MG63 (cell line): ENCODE measurements at places on chromosomes 5 and 9. TPM values are rescaled to one million over a fixed set of nuclear protein-coding genes. Genes with fewer than 3 reads are reported as not detected.

GRCh38 chr5:82255844-82256243 is 22.3 kb downstream of the RPS23 start:
- no peak for DNase-seq

GRCh38 chr5:144812763-144813162 is 642.1 kb downstream of the KCTD16 start:
- DNase-seq: peak; percentile 96

DNA sequence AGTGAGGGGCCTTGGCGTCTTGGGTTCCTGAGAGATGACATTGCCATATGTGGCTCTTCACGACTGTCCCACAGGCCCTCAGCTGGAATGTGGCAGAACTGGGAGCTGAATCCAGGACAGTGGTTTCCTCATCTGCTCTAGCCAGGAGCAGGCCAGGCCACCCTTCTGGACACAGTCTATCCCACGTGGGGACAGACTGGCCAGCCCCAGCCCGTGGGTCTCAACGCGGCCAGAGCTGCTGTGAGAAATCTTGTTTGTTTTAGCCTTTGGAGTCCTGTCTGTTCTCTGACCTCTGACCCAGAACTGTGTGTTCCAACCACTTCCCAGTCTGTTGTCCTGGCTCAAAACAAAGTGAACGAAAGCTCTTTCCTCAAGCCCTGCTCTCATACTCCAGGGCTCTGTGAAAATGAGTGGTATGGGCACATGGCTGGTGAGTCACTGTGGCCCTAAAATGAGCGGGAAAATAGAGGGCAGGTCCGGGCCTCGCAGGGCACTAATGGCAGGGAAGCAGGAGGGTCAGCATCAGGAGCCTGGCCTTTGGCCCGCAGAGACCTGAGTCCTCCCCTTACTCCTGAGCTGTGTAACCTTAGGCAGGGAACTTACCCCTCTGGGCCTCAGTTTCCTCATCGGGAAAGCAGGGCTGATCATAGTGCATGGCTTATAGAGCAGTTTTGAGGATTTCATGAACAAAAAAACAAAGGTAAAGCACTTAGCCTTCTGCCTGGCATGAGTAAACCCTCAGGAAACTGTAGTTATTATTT is 34.8 kb upstream of the GLRX start:
- no peak for DNase-seq

Gene ADAMTS6
- total RNA-seq: 13.5 and 23.2 TPM in 2 replicates

Gene SPRY4
- total RNA-seq: 3.9 and 5.5 TPM in 2 replicates

GRCh38 chr5:176697934-176698538 is 50.8 kb downstream of the TSPAN17 start:
- no peak for DNase-seq

Gene PCAT7
- 1.2 and 4.0 TPM in 2 replicates for total RNA-seq

GRCh38 chr5:50553560-50553984 is 112.5 kb upstream of the EMB start:
- peak; percentile 2 for DNase-seq

DNA sequence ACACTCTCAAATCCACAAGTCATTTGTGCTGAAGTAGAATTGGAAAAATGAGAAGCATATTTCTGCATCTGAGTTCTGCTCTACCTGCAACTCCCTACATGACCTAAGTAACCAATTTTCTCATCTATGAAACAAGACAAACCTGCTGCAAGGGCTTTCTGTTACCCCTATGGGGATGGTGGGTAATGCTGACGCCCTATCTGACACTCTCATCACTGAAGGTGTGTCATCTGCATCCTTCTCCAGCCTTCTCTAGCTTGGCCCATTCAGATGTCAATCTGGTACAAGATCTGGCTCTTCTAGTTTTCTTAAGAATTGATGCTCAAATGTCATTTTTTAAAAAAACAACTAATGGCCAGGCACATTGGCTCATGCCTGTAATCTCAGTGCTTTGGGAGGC is 73.8 kb downstream of the RFX3 start:
- no peak for DNase-seq

- no peak for DNase-seq
Measured at GRCh38 chr9:80320480-80320879, 748.7 kb downstream of the TLE4 start.

Gene ADAMTSL2
- 0.10 and 0.72 TPM in 2 replicates for total RNA-seq

Gene PKD2L2
- not detected in 2 replicates for total RNA-seq

- no peak for DNase-seq
Measured at GRCh38 chr5:78621291-78621738, 27.3 kb downstream of the LHFPL2 start.

DNA sequence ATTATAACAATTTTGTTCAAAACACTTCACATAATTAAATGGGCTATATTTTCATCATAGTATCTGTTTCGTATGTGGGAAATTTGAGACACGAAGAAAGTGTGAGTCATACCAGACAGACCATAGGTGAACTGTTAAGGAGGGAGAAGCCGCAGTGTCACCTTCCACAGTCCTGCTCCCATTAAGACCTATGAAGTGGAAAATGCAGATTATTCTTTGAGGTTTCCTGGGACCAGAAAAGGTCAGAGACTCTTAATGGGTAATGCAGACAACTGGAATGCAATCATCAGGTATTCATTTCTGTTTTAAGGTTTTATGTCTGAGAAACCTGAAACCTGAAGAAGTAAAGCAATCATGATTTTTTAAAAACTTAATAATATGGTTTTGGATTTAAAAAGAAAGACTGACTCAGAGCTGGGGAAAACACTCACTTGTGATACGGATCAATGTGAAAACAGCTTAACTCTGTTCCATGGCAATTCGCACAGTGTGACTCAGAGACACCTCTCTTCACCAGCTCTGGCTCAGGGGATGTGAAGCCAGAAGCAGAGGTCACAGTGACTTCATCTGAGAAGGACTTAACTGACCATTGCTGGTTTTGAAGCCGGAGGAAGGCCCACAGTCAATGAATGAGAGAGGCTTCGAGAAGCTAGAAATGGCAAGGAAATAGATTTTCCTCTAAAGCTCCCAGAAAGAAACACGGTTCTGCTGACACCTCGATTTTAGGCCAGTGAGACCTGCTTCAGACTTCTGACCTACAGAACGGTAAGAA is 17.2 kb upstream of the GCNT1 start:
- DNase-seq: peak; percentile 51

Gene CCDC183
- not detected in 2 replicates for total RNA-seq

- no peak for DNase-seq
Measured at GRCh38 chr5:102531506-102531905, 32.7 kb upstream of the SLCO6A1 start.

Gene HK3
- not detected in 2 replicates for total RNA-seq
